ENCODE measurements at places on chromosomes 1 and 21.

GRCh38 chr1:34460193-34460592 lies 283.5 kb downstream of the C1orf94 start:
- DNase-seq, result no peak

DNA sequence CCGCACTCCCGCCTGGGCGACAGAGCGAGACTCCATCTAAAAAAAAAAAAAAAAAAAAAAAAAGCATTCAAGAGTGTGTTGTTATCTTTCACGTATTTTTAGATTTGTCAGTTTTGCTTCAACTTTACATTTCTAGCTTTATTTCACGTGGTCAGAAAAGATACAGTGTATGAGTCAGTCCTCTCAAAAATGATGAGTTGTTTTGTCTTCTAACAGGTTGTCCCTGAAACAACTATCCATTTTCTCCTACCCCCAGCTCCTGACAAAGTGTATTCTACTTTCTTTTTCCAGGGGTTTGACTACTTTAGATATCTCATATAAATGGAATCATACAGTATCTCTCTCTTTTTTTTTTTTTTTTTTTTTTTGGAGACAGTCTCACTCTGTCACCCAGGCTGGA lies 5.5 kb upstream of the ZNF695 start:
- no peak for DNase-seq

DNA sequence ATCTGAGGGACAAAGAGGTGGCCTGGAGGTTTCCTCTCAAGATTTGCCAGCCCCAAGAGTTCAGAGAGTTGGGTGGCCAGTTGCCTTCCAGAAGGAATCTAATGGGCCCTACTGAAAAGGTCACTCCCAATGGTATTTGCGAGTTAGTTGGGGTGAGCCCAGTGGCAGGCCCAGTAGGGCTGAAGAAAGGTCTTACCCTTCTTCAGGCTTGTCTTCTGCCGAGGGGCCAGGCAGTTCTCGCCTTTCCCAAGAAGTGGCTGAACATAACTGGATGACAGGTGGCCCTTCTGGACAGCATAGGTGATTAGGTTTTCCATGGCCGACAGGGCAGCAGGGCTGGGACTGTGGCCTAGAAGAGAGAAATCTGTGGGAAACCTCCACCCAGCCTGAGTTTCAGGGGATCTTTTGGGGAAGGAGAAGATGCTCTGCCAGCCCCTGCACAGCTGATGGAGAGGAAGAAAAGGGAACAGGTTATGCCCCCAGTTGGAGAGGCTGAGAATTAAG lies 7.2 kb downstream of the PGLYRP4 start:
- DNase-seq, result no peak

GRCh38 chr1:90922996-90923395 lies 98.8 kb downstream of the ZNF644 start:
- DNase-seq, result no peak

DNA sequence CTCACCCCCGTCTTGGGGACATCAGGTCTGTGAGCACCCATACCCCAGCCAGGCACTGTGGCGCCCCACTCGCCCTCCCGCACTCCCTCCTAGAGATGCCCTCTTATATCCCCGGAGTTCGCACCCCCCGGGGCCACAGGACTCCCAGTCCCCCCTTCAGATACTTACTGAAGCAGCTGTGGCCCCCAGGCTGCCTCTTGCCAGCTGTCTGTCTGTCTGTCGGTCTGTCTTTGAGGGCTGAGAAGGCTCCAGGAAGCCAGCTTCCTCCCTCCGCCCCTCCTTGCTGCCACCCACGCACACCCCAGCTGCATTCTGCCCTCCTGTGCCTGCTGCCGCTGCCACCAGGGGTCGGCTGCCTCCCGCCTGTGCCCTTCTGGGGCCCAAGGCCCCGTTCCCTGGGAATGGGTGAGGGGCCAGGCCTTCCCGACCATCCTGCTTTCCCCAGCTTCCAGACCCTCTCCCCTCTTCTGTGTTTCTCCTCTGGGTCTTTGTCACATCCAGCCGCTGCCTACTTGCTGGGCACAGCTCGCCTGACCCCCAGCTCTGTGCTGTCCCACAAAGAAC lies at the start of gene PTPN7:
Gene PTPN7 (minus strand): TSS at position 226 of the 564 bp plus-strand sequence. CDS start 1,200 bp downstream, outside the sequence.
- no peak for DNase-seq

- DNase-seq, result no peak
These were observed 595 bp upstream of the E2F2 start for GRCh38 chr1:23531562-23532094.

DNA sequence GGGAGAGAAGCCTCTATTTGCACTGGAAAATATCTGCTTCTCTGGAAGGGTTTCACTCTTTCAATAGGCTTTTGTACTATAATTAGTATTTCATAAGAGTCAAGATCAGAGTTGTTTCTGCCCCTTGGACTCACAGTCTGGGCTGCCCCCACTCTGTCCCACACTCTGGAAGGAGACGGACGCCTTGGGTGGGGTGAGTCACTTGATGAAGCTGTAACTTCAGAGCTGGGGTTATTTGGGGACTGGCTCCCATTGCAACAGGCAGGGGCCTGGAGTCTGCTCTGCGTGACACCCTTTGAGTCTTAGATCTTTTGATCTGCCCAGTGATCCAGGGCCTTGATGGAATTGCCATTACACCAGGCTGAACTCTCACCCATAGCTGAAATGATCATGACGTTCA lies 4.0 kb upstream of the KCNA10 start:
- no peak for DNase-seq

- no peak for DNase-seq
These were observed 7.5 kb downstream of the PPP1R12B start for GRCh38 chr1:202355944-202356553.

DNA sequence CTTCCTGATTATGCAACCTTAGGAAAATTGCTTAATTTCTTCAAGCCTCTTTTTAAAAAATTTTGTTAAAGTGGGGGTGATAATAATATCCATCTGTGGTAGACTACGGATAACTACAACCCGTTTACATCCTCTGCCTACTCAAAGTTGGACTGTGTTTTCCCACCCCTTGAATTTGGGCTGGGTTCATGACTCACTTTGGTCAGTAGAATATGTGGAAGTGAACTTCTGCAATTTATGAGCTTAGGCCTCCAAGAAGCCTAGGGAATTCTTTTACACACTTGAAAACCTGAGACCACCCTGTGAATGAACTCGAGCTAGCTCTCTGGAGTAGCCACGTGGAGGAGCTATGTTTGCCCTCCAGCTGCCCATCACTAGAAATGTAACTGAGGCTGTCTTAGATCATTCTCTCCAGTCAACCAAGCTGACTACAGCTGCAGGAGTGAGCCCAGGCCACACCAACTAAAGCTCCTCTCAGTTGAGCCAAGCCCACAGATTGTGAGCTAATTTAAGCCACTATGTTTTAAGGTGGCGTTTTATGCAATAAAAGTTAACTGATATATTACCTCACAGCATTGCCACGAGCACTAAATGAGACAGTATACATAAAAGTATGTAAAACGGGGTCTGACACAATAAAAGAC lies 29.6 kb upstream of the CACHD1 start:
- no peak for DNase-seq

DNA sequence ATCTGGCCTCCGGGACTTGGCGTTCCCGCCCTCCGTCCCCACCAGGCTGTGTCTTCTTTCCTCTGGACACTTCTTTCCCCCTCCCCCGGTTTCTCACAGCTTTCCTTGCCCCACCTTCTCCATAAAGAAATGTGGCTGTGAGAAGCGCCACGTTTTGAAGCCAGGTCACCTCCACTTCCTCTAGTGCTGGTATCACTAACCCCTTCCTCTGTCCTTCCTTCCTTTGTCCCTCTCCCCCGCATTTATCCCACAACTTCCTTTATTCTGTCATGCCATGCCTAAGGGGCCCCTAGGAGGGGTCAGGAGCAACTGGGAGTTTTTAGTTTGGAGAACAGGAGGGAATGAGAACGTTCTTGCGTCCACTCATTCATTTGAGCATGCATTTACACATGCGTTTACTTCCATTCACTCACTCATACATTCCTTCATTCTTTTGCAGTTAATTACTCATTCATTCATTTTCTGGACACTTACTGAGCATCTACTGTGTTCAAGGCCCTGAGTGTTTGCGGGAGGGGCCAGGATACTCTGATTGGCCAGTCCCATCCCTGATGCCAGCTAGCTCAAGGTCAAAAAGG lies 5.0 kb upstream of the ACOT11 start:
- no peak for DNase-seq

GRCh38 chr1:244221991-244222390 lies 170.9 kb downstream of the ZBTB18 start:
- no peak for DNase-seq

DNA sequence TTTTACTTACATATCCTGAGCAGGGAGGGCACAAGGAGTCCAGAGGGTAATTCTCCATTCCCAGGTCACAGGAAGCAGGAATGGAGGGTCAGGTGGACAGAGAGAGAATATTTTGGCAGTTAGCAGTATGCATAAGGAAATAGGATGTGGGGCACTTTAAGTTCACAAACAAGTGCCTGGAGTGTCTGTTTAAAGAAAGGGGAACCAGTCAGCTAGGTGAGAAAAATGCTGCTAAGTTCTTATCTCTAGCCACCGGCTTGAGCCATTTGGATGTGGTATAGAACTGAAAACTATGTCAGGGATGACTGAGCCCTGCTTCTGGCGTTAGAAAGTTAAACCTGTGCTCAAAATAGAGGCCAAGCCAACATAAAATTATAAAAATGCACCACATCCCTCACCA lies 739.7 kb upstream of the NCAM2 start:
- no peak for DNase-seq

DNA sequence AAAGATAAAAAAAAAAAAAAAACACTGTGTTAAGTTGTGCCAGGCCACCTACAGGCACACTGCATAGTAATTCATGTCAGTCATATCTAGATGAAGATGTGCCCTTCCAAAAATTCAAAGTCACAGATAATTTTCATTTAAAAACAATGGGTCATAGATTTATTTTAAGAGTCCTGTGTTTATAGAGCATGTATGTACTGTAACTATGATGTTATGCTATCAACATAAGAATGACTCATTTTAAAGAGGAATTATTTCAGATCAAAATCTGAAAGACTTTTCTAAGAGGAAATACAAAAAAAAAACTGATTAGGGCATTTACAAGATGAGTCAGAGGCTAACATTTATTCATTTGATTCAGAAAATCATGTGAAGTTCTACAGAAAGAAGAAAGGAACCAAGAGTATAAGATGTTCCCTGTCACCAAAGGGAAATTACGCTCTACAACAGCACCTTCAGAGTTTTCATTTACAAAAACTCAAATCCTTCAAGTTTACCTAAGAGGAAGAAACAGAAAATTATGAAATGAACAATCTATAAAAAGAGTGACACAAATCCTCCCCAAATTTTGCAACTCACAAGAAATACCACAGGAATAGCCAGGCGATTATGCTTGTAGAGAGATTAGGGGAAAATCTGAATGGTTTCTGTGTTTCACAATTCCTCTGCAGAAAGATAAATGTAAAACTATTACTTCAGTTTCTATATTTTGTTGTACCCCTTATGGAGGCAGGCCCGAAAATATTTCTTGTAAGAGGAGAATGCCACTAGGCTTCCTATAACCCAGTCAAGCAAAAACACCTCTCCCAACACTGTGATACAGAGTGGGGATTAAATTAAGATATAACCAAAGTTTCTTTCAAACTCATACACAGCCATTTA lies 13.8 kb downstream of the TP53BP2 start:
- no peak for DNase-seq

DNA sequence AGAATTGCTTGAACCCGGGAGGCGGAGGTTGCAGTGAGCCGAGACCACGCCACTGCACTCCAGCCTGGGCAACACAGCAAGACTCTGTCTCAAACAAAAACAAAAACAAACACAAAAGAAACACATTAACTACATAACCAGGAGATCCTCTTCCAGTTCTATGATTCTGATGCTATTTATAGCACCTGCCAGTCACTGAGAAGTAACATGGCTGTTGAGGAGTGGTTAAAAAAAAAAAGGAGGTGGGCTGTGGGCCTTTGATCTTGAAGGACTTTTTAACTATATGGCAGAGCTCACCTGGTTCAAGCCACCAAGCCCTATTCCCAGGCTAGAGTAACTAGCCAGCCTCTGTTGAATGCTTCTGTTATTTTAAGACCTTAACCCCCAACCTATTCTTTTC lies 148.8 kb downstream of the ZBTB18 start:
- no peak for DNase-seq

GRCh38 chr1:232554409-232554808 lies 75.5 kb downstream of the SIPA1L2 start:
- DNase-seq, result no peak

DNA sequence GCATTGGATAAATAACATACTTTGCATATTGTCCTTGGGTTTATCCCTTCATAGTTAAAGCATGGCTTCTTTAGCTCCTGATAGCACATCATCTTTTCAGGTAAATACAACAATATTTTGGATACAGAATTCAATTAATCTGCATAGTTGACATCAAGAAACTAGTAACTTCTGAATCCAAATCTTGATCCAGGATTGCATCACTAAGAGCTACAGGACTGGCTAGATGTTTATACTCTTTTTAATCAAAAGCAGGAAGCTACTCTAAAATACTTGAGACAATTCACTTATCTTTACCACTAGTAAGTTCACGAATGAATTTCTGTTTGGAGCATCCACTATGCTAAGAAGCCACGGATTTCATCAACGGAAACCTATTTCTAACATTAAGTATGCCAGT lies 54.2 kb upstream of the SLC44A3 start:
- DNase-seq, result no peak

GRCh38 chr1:199691540-199691939 lies 336.0 kb upstream of the NR5A2 start:
- peak; percentile 17 for DNase-seq

GRCh38 chr1:178643831-178644230 lies 81.2 kb upstream of the RALGPS2 start:
- no peak for DNase-seq

- DNase-seq, result no peak
These were observed 174.1 kb upstream of the ETV3 start for GRCh38 chr1:157312082-157312812.

DNA sequence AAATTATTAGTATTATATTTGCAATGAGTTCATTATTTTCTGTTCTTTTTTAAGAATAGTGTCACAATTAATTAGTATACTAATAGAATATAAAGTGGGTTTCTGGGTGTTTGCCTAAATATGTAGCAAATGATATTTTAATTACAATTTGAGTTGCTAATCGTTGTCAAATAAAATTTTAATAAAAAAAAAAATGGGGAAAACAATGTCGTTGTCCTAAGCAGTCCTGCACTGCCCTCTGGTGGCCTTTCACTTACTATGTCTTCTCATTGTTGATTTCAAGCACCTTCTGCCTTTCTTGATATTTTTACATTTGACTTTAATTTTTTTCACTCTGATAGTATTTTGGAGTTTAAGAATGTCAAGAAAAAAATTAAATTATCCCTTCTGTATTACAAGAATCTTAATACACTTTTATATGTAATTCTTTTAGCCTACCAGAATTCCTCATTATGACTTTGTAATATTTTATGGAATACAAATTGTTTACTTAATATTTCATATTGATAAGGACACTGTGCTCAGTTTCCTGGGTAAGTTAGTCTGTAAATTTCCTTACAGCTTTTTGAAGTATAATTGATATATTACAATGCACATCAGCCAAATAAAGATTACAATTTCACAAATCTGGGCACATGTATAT lies 104.5 kb upstream of the FMN2 start:
- peak; percentile 46 for DNase-seq

Data from NCI-H2081 treated with DMSO at 0.1 percent for 48 hours (cell line).